Stimulated activated CD8-positive, alpha-beta memory T cell treated with anti-CD3 and anti-CD28 coated beads, Interleukin-7, amount 100 ng/mL, for 48 hours (primary cell): ENCODE measurements at places on chromosomes 7 and 10.

DNA sequence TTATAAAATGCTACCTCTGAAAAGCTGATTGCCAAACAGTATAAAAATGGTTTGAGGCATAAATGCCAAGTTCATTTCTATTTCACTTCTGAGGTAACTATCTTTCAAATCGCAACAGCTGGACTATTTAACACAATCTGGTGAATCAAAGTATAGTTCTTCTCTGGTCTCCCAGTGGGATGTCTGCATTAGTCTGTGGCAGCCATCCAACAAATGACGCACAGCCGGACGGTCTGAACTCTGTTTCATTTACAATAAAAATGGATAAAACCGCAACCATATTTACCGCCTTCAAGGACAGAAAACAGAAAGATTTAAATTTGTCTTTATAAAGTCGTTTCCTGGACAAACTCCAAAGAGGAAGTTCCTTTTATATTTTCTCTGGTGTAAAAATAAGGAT, 41.9 kb downstream of the ENO4 start:
- no peak for DNase-seq

GRCh38 chr10:99758211-99758891, 24.1 kb upstream of the ABCC2 start:
- no peak for DNase-seq

DNA sequence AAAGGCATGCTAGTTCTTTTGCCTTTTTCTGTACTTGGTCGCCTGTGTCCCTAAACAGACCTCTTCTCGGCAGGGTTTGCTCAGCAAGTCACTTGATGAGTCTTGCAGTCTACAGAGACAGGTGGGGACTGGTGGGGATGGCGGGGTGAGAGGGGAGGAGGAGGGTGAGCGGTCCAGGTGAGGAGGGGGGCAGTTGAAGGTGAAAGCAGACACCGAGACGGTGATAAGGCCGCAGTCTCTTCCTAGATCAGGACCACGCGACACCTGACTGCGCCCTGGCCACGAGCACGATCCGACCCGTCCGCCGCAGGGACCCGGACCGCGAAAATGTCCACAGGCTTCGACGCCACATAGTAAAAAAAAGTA, 566 bp downstream of the ASNS start:
- DNase-seq, result no peak

- no peak for DNase-seq
Observed at GRCh38 chr10:97362310-97363033, 27.9 kb upstream of the FRAT2 start.

GRCh38 chr7:146235195-146235594, 118.6 kb downstream of the CNTNAP2 start:
- DNase-seq, result no peak

- DNase-seq, result no peak
Observed at GRCh38 chr10:86254526-86255174, 111.9 kb downstream of the GRID1 start.

DNA sequence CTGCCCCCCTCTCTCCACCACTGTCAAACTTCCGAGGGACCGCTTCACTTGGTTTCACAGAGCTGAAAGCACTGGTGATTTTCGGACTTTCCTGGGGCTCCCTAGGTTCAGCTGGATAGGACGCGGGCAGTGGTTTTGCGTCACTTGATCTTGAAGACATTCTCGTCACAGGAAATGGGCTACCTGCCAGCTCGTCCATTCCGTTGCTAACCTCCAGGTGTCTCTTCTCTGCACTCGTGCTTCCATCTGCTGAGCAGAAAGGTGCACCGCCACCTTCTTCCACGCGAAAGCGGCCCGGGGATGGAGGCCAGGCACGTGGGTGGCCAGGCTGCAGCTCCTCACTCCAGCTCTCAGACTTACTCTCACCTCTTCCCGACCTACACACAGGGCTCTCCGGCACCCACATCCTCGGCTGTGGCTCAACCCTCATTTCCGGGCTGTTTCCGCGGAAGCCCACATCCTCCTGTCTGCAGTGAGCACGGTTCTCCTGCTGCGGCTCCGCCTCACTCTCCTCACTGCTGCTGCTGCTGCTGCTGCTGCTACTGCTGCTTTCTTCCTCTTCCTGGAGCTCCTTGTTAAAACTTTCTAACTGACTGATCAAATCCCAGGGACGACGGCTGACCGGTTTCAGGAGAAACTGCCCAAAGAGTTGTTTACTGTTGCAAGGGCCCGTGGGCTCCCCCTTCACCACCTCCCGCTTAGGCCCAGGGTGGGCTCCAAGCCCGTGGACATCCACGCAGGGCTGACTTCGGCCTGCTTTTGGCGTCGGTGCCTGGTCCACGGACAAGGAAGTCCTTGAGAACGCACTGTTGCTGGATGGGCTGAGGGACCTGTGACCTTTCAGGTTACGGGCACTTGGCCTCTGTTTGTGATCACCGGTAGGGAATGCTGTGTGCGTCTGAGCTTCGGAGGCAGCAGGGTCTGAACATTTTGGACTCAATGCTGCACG, 32.1 kb downstream of the JCAD start:
- peak; percentile 72 for DNase-seq
